GM18507 (cell line): ENCODE measurements at places on chromosomes 7 and 10.

- no peak for DNase-seq
These were observed at the start of gene HKDC1 for GRCh38 chr10:69220041-69220451. HKDC1 (plus strand) TSS chr10:69220332; CDS start chr10:69220436, 104 bp downstream.

DNA sequence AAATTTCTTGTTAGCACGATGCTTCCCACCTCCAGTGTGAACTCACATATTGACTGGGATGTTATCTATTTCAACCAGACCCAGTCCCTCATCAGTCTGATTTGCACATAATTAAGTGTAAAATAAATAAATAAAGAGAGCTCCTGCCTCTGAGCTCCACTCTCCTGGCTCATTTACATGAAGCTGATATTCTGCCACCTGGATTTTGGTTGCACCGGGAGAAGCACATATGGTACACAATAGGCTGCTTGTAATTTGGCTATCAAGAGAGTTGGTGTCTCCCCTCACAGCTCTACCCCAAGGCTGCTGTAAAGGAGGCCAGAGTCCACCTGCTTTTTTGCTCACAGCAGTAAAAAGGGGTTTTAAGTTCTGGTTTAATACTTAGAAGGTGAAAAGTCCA is 610.5 kb downstream of the KCNMA1 start:
- DNase-seq, result no peak

- DNase-seq, result no peak
These were observed 751 bp upstream of the GTPBP10 start for GRCh38 chr7:90345595-90346335.

DNA sequence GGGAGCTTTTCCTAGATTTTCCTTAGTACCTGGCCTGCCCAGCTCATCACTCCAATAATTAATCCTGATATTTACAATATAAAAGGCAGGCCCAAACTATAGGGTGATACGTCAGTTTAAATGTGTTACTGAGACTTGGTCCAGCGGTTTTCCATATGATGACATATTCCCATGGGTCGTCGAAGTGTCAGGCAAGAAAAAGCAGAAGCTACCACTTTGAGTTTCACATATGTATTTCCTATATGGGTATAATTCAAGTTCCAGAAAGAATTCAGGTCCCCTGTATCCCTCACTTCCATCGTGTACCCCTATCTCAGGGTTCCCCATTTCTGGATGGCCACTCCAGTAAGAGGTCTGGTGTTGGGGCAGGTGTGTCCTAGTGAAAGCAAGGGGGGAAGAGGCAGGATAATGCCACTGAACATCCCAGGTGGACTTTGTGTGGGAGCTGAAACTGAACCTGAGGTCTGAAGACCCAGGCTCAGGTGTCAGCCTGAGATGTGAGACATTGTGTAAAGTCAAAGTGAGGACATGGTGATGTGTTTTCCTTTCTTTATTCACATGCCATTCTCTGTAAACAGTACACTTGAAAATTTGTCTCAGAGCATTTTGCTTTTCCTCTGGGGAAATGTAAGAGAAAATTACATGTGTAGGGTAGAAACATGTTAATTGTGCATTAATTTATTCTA is 167.8 kb downstream of the PLXDC2 start:
- DNase-seq, result no peak

DNA sequence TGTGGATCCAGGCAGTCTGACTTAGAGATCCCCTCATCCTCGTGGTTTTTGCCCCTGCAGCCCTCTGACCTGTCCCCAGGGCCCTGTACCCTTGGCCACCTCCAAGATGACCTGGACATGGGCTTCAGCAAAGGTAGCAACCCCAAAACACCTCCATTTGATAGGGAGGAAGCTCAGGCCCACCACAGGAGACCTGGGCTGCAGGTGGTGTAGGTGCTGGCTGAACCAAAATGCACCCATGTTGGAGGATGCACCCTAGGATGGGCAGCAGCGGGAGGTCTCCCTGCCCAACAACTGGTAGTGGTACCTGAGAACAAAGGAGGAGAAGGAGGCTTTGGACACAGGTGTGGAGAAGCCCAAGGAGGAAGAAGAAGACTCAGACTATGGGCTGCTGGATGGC is 188.7 kb downstream of the ZNF716 start:
- DNase-seq, result no peak

DNA sequence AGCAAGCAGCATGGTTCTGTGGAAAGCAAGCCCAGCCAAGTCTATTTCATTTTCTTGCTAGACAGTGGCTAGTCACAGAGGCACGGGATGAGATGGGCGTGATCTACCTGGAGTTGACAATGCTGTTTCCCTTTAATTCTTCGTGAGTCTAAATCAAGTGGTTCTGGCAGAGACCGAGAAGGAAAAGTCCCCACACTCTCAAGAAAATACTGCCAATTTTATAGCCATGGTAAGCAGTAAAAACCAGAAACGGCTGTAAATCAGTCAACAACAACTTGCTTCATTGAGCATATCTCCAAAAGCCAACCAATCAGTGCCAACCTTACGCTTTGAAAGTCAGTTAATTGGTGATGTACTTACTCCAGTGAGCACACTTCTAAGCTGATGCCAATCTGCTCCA is 223.4 kb downstream of the SEC23IP start:
- no peak for DNase-seq

DNA sequence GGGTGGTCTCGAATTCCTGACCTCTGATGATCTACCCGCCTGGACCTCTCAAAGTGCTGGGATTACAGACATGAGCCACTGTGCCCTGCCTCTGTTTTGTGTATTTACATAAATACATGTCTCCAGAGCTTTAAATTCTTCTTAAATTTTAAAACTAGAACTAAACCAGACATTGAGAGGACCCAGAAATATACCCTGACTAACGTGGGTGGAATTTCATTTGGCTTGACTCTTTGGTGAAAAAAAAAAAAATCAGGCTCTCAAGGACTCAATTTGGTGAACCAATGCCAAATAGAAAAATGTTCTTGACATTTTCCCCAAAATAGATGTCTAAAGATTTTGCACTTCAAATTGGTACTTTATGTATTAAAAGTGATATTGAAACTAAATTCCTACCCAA is 16.6 kb upstream of the FAS start:
- no peak for DNase-seq

- DNase-seq, result no peak
These were observed 30.0 kb downstream of the SLC26A4 start for GRCh38 chr7:107690611-107691010.

- DNase-seq, result no peak
These were observed 163.1 kb upstream of the GDF10 start for GRCh38 chr10:47136866-47137265.

DNA sequence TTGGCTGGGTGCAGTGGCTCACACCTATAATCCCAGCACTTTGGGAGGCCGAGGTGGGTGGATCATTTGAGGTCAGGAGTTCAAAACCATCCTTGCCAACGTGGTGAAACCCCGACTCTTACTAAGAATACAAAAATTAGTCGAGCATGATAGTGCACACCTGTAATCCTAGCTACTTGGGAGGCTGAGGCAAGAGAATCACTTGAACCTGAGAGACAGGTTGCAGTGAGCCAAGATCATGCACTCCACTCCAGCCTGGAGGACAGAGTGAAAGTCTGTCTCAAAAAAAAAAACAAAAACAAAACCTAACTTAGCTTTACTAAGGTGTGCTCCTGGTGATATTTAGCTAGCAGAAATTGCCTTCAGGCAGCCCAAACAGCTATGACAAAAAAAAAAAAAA is 24.3 kb upstream of the VDAC2 start:
- no peak for DNase-seq

GRCh38 chr10:34494012-34494411 is 321.1 kb downstream of the PARD3 start:
- DNase-seq, result no peak

DNA sequence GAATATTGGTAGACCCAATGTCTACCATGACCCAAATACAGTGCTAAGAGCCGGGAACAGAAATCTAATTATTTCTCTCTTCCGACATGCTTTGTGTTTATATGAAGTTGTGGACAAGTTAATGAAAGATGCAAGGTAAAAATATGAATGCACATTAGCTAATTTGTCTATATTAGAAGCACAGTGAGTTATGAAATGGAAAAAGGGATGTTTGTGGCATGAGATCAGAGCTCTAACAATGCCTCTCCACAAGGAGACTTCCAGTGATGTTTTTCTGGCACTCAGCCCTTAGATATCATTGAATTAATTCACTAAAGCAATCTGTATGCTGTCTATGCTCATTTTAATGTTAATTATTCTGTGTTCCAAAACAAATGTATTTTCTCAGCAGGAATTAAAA is 897.2 kb downstream of the CNTNAP2 start:
- no peak for DNase-seq

DNA sequence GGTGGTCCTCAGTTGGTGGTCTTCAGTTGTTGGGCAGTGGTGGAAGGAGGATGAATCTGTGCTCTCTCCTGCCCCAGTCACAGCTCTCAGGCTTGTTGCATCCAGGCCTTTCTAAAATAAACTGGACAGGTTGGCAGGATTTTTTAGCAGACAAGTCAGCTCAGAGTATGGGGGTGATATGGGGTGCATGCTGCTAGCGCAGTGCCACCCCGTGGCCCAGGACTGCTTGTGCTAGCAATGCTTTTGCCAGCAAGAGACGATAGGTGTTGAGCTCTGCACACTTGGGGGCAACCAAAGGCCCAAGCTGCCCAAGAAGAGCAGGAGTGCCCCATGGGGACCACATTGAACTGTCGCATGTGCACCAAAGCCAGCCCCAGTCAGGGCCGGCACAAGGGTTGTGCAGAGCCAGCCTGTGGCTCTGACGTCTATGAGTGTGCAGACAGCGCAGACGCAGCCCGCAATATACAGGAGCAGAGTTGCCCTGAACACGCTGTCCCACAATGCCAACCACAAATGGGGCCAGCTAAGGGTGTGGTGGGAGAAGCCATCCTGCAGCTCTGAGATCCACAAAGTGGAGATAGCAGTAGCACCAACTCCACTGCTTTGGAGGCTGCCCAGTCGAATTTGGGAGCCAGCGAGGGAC is 49.8 kb upstream of the PDSS1 start:
- DNase-seq, result no peak

- no peak for DNase-seq
These were observed 36.6 kb downstream of the PIK3AP1 start for GRCh38 chr10:96683710-96684109.

GRCh38 chr10:55002420-55002819 is 201.4 kb upstream of the PCDH15 start:
- no peak for DNase-seq

DNA sequence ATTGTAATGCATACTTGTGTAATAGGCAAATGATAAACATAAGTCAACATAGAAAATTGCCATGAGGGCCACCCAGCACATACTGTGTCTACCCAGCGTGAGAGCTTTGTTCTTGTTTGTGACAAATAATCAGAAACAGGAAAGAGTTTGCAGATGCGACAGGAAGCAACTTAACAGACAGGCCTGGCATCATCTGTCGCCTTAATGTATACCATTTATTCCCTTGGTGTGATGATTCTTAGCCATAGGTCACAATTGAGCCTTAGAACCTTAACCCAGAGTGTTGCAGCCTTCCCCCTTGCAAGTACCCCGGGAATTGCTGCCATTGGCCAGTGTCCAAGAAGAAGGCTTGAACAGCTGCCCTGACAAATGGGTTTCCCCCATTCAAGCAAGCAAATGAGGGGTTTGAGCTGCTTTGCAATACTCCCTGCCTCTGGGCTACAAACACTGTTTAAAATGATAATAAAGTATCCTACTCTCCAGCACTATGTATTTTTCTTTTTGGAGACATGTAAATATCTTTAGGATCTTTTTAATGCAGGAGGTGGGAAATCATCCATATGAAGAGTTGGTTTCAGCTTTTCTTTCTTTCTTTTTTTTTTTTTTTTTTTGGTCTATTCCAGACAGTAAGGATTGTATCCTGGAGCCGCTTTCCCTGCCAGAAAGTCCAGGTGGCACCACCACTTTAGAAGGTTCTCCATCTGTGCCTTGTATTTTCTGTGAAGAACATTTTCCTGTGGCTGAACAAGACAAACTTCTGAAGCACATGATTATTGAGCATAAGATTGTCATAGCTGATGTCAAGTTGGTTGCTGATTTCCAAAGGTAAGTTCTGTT is 80.0 kb downstream of the ZNF277 start:
- DNase-seq, result no peak

GRCh38 chr7:131819891-131820290 is 263.5 kb upstream of the PODXL start:
- DNase-seq, result no peak

GRCh38 chr7:17989546-17989945 is 38.1 kb downstream of the PRPS1L1 start:
- no peak for DNase-seq

GRCh38 chr10:124008681-124009080 is 84.7 kb downstream of the CHST15 start:
- no peak for DNase-seq

GRCh38 chr7:159026271-159027055 is 118.2 kb downstream of the VIPR2 start:
- DNase-seq, result no peak

DNA sequence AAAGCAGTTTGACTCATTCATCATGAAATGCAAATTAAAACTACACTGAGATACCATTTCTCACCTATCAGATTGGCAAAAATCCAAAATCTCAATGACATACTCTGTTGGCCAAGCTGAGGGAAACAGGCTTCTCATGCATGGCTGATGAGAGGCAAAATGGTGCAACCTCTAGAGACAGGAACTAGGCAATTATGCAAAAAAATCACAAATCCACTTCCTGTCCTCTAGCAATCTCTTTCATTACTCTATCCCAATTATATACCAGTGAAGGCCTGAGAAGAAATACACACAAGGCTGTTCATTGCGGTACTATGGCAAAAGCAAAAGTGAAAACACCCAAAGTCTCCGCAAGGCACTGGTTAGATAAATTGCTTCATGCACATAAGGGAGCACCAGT is 25.9 kb upstream of the PTPRN2 start:
- DNase-seq, result no peak

- no peak for DNase-seq
These were observed 596.5 kb downstream of the NXPH1 start for GRCh38 chr7:9029681-9030530.

GRCh38 chr10:130463104-130463875 is 327.1 kb downstream of the GLRX3 start:
- no peak for DNase-seq

DNA sequence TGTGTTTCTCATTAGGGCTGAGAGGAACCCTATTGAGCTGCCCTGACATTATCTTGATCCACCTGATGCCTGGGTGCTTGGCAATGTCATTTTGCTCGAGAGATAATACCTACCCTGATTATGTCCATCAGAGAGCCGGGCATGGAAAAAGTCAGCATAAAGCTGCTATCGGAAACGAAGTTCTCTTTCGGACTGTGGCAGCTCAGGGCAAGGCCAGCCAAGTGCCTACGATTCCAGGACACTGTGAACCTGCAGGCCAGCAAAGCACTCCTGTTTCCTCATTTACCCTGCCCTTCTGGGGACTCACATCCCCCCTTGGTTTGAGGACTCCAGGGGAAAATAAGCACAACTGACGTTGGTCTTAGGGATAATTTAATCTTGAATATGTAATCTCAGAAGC is 25.2 kb upstream of the NPTX2 start:
- DNase-seq, result no peak

GRCh38 chr7:777728-778078 is 50.6 kb upstream of the PRKAR1B start:
- no peak for DNase-seq
